ENCODE measurements at places on chromosomes 6 and 20.

DNA sequence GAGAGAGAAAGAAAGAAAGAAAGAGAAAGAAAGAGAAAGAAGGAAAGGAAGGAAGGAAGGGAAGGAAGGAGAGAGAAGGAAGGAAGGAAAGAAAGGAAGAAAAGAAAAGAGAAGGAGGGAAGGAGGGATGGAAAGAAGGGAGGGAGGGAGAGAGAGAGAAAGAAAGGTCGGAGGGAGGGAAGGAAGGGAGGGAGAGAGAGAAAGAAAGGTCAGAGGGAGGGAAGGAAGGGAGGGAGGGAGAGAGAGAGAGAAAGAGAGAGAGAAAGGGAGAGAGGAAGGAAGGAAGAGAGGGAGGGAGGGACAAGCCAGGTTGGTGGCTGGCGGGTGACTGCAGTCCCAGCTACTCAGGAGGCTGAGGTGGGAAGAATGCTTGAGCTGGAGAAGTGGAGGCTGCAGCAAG, 27.3 kb upstream of the ZNF184 start:
- no peak for DNase-seq

DNA sequence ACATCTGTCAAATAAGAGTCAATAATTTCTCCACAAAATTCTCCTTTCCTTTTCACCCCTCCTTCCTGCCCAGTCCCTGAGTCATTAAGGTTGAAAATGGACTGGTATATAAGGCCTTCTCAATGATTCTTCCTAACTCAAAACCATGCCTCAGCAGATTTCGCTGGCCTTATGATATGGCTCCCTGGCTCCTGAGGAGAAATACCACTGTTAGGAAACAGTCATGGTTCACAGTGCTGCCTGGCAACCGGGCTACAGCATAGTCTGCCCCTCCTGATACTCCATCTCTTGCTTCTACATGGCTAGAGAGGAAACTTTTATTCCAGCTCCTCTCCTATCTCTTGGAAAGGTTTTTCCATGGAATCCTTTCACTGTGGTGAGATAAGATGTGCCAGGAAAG, 4.7 kb downstream of the UBE2J1 start:
- peak; percentile 12 for DNase-seq

DNA sequence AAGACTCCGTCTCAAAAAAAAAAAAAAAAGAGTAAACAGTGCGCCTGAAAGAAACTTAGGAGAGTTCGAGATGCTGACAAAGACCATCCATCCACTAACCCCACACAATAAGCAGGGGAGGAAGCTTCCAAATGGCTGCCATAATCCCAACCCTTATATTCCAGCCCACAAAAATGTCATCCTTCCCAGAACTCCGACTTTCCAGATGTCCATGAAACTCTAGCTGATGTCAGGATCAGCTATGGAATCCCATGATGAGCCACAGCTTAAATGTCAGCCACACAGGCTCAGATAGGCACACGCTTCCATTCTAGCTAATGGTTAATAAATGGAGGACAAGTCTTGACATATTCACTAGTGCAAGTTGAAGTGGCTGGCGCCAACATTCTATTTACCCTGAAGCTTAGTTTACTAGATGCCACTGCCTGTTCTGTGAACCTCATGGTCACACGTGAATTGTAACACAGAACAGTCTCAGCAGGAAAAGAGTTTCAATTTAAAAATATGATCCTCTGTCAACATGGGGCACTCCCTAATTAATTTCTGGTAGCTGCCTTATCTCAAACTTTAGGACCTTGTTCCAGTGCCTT, 75.5 kb downstream of the FOXF2 start:
- no peak for DNase-seq

GRCh38 chr20:2658414-2659354, 5.3 kb downstream of the IDH3B start:
- DNase-seq, result no peak

- DNase-seq, result peak; percentile 69
Measured at GRCh38 chr20:6636209-6637159, 131.0 kb upstream of the BMP2 start.

- DNase-seq, result peak; percentile 37
Measured at GRCh38 chr6:112502351-112503090, 155.4 kb downstream of the RFPL4B start.

DNA sequence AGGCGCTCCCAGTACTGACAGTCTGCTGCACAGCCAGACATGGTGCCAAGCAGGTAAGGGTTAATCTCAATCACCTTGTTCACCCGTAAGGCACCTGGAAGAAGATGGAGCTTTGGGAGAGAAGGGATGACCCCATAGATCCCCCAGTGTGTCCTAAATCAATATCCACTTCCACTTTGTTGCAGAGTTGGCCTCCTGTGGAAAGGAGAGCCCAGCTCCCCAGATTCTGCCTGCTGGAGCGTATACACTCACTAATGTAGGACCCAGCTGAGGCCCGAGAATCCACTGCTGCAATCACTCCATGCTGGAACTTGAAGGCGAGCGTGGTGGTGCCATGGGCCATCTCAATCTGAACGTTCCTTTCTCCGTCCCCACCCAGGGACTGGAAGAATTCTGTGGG, 1.2 kb downstream of the PSMB8 start:
- DNase-seq, result no peak

DNA sequence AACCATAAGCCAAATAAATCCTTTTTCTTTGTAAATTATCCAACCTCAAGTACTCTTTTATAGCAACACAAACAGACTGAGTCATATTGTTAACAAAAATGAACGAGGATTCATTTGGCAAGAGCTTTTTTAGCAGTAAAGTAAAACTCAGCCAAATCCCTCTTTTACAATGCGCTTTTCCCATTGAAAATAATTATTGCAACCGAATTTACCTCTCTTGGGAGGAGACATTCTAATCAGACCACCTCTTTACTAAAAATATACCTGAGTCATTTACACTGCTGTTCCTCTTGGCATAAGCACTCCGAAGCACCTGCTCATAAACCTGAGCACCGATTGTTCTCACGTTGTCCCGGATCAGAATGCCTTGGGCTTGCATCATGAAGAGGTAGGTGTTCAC, 57.4 kb downstream of the B4GALT5 start:
- DNase-seq, result no peak

GRCh38 chr6:14381829-14382677, 264.5 kb downstream of the CD83 start:
- DNase-seq, result no peak

- no peak for DNase-seq
Measured at GRCh38 chr6:148349466-148349865, 6.8 kb downstream of the SASH1 start.

GRCh38 chr6:119881416-119881815, 531.9 kb upstream of the MAN1A1 start:
- peak; percentile 18 for DNase-seq

DNA sequence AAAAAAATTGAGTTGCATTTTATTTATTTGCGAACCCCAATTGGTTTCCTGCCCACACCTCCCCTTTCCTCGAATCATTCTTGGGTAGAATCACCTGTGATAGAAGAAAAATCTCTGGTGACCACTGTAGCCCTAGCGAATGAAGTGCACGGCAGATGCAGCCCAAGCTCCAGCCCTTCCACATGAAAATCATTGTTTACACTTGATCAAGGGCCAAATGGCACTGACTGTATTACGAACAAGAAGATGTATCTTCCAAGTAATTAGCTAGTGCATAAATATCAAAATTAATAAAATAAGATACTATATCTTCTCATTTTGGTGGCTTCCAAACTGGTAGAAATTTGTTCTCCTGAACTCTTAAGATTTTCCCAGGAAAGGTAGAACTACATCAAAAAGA, 93.4 kb upstream of the ARID1B start:
- DNase-seq, result no peak

DNA sequence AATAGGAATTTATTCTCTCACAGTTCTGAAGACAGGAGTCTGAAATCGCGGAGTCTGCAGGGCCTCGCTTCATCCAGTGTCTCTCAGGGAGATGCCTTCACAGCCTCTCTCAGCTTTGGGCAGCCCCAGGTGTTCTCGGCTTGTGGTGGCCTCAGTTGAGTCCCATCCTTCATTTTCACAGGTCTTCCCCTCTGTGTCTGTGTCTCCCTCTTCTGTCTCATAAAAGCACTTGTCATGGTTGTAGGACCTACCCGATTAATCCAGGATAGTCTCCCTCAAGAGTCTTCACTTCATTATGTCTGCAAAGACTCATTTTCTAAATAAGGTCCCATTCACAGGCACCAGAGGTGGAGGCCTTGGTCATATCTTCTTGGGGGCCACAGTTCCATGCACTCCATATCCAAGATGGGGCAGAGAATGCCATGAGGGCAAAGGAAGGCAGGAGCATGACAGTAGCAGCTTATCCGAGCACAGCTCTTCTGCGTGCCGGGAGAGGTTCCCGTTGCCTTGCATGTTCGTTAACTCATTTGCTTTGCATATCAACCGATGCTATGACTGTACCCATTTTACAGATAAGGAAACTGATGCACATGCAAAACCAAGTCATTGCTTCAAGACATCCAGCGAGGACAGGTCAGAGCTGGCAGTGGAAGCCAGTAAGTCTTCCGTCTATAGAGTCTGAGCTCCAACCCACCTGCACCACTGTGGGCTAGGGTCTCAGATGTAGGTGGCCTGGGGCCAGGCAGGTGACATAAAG, 363.8 kb upstream of the SULF2 start:
- DNase-seq, result no peak

GRCh38 chr6:654136-654535, 2.8 kb downstream of the HUS1B start:
- DNase-seq, result no peak

- no peak for DNase-seq
Measured at GRCh38 chr6:73395875-73396274, 1.2 kb downstream of the DDX43 start.

- no peak for DNase-seq
Measured at GRCh38 chr6:167726043-167726621, 100.6 kb upstream of the AFDN start.

GRCh38 chr6:155517294-155517693, 61.7 kb upstream of the NOX3 start:
- no peak for DNase-seq

DNA sequence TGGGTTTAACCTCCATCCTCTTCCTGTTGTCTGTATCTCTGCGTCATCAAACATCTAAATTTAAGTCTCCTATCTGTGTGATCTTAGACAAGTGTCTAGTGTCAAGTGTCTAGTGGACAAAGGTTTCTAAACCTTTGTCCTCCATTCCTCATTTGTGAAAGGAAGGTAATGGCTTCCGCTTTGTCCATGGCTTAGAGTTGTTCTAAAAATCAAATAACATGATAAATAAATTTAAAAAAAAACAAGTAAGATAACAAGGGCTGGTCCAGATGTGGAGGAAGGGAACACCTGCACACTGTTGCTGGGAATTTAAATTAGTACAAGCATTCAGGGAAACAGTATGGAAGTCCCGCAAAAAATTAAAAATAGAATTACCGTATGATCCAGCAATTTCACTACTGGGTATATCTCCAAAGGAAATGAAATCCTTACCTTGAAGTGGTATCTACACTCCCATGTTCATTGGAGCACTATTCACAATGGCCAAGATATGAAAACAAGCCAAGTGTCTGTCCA, 17.6 kb upstream of the SERPINB1 start:
- DNase-seq, result no peak

- peak; percentile 85 for DNase-seq
Measured at GRCh38 chr6:158149641-158150040, 18.4 kb downstream of the SERAC1 start.

DNA sequence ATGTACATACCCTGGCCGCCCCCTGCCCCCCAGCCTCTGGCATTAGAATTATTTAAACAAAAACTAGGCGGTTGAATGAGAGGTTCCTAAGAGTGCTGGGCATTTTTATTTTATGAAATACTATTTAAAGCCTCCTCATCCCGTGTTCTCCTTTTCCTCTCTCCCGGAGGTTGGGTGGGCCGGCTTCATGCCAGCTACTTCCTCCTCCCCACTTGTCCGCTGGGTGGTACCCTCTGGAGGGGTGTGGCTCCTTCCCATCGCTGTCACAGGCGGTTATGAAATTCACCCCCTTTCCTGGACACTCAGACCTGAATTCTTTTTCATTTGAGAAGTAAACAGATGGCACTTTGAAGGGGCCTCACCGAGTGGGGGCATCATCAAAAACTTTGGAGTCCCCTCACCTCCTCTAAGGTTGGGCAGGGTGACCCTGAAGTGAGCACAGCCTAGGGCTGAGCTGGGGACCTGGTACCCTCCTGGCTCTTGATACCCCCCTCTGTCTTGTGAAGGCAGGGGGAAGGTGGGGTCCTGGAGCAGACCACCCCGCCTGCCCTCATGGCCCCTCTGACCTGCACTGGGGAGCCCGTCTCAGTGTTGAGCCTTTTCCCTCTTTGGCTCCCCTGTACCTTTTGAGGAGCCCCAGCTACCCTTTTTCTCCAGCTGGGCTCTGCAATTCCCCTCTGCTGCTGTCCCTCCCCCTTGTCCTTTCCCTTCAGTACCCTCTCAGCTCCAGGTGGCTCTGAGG, 7.6 kb downstream of the CDKN1A start:
- DNase-seq, result no peak

DNA sequence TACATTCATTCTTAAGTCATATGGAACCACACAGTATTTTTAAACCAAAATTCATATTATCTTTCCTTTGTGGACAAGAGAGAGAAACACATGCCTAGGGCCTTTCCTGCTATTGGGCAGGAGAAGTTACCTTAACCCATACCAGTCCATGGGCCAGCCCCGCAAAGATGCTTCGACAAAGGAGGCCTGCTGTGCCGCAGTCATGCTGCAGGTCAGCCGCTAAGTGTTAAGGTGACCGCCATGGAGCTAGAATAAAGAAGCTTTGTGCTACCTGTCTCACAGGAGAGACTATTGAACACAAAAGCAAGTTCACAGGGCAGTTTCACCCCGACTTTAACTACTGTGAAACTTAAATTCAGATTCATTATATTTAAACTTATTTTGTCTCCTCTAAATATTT, 62.3 kb upstream of the TMEM181 start:
- DNase-seq, result no peak

DNA sequence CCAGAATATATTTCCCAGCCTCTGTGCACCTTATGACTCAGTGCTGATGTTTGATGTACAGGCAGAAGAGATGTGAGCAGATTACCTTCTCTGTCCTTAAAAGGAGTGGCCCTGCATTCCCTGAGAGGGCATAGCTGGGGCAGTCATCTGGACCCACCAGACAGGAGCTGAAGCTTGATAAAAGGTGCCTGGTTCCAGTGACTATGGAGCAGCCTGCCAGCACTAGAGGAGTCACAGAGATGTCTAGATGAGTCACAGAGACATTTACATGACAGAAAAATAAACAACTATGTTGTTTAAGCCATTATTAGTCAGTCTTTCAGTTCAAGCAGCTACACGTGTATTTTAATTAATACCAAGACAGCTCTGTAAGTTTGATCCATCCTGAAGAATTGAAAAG, 237.1 kb upstream of the MOCS1 start:
- DNase-seq, result no peak

GRCh38 chr6:124436803-124437202, 525.4 kb upstream of the RNF217 start:
- DNase-seq, result no peak

DNA sequence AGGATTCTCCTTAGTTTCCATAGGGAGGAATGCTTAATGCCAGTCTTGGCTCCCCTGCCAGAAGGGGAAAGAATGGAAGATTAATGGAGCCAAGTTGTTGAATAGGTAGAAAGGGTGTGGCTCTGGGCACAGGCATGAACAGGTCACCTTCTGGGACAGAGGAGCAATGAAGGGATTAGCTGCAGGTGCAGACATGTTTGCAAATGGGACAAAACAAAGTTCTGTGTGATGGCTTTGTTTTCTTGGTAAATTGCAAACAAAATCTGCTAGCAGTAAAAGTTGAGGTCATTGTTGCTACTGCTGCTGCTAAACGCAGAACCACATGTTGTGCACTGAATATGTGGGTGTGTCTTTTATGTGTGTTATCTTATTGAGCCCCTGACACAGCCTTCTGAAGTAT, 93.3 kb downstream of the PERP start:
- DNase-seq, result no peak

GRCh38 chr20:5045906-5046305, 44.6 kb upstream of the SLC23A2 start:
- DNase-seq, result no peak

Data from fibroblast of skin of back (primary cell).